ENCODE measurements at places on chromosomes 4 and X.

- DNase-seq, result no peak
These were observed 31.7 kb downstream of the AGA start for GRCh38 chr4:177410566-177410965.

DNA sequence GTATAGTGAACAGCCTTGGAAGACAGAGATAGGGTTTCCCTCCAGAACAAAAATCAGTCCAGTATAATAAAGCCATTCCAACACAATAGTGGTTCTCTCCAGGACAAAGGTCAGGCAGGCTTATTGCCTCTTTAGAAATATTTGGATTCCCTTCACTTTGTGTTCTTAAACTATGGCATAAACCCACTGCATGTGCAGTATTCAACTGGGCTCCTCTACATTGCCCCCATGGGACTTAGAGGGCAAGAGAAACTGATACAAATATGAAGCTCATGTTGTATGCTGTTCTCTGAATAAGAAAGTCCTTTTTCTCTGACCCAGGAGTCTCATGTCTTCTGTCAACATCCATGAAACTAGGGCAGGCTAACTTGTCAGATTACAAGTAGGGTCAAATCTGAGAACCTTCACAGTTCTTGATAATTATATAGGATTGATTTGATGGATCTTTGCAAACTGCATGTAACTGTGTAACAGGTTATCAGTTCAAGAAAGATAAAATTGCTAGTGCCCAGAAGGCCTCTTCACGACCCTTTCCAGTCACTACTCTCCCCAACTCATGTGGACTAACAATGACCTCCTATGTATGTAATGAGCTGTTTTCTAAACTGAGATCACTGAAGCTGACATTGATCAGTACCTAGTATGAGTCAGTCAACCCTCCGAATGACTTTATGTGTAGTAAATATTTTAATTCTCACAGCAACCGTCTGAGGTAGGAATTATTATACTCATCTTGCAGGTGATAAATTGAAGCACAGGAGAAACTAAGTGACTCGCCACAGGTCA lies 31.9 kb upstream of the FAM9C start:
- DNase-seq, result no peak

DNA sequence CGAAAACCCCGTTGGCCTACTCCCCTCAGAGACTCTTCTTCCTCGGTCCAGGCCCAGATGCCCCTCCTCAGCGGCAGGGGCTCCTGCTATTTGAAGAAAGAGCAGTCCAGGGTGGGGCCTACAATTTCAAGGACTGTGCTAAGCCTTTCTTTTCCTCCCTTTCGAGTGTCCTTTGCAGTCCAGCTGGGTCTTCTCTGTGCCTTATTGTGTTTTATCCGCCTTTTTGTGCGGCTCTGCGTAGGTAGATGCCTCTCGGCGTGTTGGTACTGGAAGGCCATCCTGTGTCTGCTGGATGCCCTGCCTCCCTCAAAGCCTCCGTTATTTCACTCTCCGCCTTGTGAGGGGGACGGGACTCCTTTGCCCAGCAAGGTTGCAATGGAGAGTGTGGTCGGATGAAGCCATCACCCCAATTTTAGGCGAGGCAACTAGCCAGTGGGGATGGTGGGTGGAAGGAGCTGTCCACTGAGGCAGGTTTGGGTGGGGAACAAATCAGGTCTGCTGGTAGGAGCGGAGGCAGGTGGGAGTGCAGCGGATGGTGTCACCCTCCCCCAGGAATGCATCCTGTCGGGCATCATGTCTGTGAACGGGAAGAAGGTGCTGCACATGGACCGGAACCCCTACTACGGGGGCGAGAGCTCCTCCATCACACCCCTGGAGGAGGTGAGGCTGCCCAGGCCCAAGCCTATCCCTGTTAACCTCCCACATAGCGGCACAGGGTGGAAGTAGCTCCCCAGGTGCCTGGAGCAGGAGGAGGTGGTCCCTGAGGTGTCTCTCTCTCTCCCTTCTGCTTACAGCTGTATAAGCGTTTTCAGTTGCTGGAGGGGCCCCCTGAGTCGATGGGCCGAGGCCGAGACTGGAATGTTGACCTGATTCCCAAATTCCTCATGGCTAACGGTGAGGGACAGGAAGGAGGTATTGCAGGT lies 1.3 kb downstream of the GDI1 start:
- no peak for DNase-seq

DNA sequence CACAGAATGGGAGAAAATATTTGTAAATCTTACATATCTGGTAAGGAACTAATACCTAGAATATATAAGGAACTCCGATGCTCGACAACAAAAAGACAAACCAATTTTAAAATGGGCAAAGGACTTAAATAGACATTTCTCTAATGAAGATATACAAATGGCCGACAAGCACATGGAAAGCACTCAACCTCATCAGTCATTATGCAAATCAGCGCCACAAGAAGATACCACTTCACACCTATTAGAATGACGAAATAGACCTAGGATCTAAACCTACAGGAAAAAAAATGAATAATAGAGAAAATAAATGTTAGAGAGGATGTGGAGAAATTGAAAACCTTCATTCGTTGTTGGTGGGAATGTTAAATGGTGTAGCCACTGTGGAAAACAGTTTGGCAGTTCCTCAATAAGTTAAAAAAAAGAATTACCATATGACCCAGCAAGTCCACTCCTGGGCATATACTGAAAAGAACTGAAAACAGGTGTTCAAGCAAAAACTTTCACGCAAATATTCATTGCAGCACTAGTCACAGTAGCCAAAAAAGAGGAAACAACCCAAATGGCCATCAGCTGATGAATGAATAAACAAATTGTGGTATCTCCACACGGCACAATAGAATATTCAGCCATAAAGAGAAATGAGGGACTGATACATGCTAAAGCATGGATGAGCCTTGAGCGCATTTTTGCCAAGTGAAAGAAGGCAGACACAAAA lies 57.3 kb upstream of the WDR19 start:
- DNase-seq, result no peak

DNA sequence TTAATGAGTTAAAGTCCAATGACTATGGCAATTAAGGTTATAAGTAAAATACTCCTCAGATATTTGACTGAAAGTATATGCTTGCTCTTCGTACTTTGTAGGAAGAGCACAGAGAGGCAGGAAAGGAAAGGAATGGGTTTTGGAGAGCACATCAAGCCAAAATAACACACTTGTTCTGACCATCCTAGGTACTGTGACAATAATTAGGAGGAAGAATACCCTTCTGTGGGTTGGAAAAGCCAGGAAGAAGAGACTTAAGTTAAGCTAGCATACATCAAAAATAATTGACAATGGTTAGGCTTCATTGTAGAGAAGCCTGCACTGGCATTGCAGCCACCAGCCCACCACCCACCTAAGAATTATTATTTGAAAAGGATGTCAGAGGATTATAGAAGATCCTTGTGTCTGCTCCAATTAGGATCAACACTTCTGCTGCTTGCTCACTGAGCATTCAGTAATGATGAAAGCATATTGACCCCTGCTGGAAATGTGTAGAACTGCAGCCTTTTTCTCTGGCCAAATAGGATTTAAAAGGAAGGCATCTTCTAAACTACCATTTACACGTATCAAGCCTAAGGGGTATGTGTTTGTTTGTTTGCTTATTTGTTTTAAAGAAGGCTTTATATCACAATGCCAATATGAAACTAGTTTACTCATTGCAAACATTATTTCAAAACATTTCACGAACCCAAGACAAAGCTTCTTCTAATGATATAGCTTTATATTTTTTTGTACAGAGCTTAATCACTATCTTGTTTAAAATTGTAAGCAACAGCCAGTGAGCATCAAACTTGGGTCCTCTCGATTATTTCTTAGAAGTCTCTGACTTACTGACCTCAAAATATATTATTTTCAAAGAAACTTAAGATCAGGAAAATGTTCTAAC lies 286.2 kb upstream of the TET2 start:
- DNase-seq, result peak; percentile 31

GRCh38 chr4:141885112-141885511 lies 248.7 kb downstream of the IL15 start:
- no peak for DNase-seq

GRCh38 chrX:11789809-11790208 lies 31.8 kb downstream of the MSL3 start:
- no peak for DNase-seq

All from fibroblast of gingiva (primary cell).